ENCODE measurements at places on chromosomes 3 and 15.

GRCh38 chr15:35376707-35377106 lies 169.3 kb downstream of the DPH6 start:
- DNase-seq, result no peak

DNA sequence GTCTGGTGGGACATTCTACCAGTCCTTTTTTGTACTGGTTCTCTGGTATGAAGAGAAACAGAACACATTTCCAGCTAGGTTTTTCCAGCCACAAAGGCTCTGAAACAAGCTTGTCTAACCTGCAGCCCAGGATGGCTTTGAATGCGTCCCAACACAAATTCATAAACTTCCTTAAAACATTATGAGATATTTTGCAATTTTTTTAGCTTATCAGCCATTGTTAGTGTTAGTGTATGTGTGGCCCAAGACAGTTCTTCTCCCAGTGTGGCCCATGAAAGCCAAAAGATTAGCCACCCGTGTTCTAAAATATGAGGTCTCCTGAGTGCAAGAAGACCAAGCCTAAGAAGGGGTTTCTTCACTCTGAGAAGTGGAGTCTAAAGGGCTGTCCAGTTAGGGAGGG lies 18.4 kb upstream of the TIMP4 start:
- DNase-seq, result no peak

- DNase-seq, result no peak
Measured at GRCh38 chr3:127073941-127074820, 91.3 kb downstream of the PLXNA1 start.

GRCh38 chr3:94596141-94596540 lies 533.3 kb downstream of the NSUN3 start:
- no peak for DNase-seq

GRCh38 chr3:184514171-184514490 lies 47.5 kb upstream of the EPHB3 start:
- DNase-seq, result no peak

DNA sequence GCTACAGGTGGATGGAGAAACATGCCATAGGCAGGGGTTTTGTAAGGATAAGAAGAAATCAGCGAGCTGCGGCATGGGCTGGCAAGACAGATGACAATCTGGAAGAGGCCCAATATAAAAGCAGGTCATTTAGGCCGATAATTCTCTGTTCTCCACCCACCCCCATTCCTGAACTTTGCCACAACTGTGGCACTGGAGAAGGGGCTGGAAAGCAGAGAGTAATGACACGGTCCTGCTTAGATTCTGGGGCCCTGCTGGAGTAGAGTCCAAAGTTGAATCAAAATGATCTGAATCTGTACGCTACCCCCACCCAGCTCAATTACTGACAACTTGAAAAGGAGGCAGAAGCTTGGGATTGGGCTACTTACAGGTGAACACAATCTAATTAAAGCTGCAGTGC lies 18.4 kb upstream of the BUB1B start:
- DNase-seq, result no peak

DNA sequence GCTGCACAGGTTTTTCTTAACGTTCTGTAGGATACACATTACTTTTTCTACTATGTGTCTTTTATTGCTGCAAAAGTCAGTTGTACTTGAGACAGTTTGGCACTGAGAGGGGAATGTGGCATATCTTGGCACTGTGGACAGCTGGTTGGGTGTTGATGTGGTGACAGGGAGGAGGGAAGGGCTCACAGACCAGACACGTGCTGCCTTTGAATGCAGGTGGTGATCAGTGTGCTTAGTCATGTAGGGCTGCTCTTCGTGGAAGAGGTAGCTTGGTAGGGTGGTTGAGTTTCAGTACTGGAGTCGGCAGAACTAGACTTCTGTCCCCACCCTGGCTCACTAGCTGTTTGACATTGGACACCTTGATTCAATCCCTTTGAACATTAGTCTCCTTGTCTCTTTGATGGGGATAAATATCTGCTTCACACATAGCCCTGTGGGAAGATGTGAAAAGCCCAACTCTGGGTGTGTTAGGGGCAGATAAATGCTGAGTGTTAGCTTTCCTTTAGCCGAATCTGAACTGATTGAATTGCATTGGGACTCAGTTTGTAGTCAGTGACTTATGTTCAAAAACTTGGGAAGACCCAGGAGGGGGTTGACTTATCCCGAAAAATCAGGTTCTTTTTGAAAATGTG lies 108.4 kb downstream of the PTPRG start:
- DNase-seq, result no peak

GRCh38 chr3:118818386-118818785 lies 216.3 kb downstream of the IGSF11 start:
- DNase-seq, result no peak

DNA sequence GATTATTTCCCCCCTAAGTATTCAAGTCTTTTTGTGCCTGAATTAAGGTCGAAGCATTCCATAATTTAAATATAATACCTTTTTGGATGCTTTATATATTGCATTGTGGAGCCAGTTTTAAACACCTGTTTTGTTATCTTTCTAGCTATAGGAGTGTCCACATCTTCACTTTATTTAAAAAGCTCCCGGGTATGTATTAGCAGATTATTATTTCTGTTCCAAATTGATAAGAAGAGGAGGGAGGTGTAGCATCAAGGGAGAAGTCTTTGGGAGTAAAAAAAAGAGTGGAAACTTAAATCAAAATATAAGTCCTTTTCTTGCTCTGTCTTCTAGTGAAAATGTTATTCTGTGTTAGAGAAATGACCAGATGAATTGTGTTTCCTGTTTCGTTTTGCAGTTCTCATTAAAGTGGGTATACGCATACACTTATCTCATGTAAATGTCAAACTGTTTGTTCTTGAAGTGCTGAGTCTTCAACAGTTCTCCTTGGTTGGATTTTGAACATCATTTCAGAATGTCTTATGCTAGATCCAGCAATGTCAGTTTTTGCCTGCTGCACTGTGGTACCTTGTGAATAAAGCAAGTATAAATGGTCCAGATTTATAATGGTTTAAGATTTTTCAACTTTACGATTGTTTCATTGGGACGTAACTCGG lies 105.8 kb downstream of the FNDC3B start:
- no peak for DNase-seq
